ENCODE measurements at places on chromosomes 2 and 18.

- H3K27ac ChIP-seq, result no peak overlapping the region
- no peak overlapping the region for H3K4me3 ChIP-seq
- H3K4me1 ChIP-seq, result no peaks in the 10 kb centered on the region
- no peaks in the 10 kb centered on the region for H3K27me3 ChIP-seq
- DNase-seq, result no peak
Observed at GRCh38 chr2:162710287-162710890, 128.2 kb downstream of the KCNH7 start.

DNA sequence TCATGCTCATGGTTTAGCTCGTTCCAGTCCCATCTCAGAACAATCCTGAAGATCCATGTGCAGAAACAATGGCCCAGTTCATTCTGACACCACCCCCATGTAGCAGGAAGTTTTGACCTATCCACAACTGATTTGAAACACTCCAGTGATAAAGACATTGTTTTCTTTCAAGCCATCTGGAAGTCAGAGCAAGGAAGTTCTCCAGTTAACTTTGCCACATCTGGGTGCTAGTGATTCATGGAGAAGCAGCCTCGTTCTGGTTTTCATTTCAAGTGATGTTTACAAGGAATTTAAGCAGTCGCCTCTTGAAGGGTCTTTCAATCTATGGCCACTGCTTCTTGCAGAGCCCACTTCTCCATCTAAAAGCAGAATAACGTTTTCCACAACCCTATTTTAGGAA is 36.6 kb upstream of the TWIST2 start:
- DNase-seq, result no peak
- peak overlapping the region; percentile 14 for H3K27ac ChIP-seq
- no peak overlapping the region for H3K4me3 ChIP-seq
- H3K27me3 ChIP-seq, result no peaks in the 10 kb centered on the region
- no peaks in the 10 kb centered on the region for H3K4me1 ChIP-seq
- no peaks in the 10 kb centered on the region for H3K36me3 ChIP-seq

- no peaks in the 10 kb centered on the region for H3K36me3 ChIP-seq
- H3K4me1 ChIP-seq, result peaks cover 13% of the 10 kb centered on the region
- DNase-seq, result no peak
- no peak overlapping the region for H3K27ac ChIP-seq
- no peak overlapping the region for H3K4me3 ChIP-seq
- no peaks in the 10 kb centered on the region for H3K27me3 ChIP-seq
Observed at GRCh38 chr2:95343429-95344214, 46.5 kb downstream of the KCNIP3 start.

- no peak overlapping the region for H3K4me3 ChIP-seq
- no peaks in the 10 kb centered on the region for H3K27me3 ChIP-seq
- H3K27ac ChIP-seq, result no peak overlapping the region
- no peak for DNase-seq
- peaks cover 11% of the 10 kb centered on the region for H3K4me1 ChIP-seq
Observed at GRCh38 chr2:85935170-85935745, 46.5 kb upstream of the ST3GAL5 start.

- peaks cover 11% of the 10 kb centered on the region for H3K4me1 ChIP-seq
- no peak overlapping the region for H3K4me3 ChIP-seq
- DNase-seq, result no peak
- no peaks in the 10 kb centered on the region for H3K36me3 ChIP-seq
- no peaks in the 10 kb centered on the region for H3K27me3 ChIP-seq
Observed at GRCh38 chr2:100413571-100413970, 3.9 kb downstream of the CHST10 start.

DNA sequence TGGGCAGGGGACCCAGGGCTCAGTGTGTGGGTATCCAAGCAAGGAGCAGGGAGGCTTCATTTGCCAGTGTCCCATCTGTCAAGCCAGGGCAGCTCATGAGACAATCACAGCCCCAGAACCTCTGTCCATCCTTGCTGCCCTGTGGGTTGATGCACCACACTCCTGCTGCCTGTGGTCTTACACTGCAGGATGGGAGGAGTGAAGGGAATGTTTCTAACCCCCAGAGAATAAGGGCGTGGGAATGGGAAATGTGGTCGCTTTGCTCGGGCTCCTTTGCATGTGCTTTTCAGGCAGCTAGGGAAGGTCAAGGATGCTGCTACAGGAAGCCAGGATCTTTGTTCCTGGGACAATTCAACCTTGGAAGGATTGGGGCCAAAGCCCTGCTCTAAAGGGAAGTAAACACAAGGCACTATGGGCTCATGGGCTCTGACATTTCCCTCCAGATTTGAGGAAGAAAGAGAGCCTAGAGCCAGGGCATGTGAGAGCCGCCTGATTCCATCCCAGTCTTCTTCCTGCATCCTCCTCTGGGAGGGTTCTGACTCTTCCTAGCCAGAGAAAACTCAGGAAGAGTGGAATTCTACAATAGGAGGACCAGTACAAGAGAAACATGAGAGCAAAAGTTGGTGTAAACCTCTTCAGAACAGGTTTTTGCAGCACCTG is 18.8 kb upstream of the MAP3K20 start:
- H3K27ac ChIP-seq, result no peak overlapping the region
- no peaks in the 10 kb centered on the region for H3K4me1 ChIP-seq
- H3K27me3 ChIP-seq, result no peaks in the 10 kb centered on the region
- no peaks in the 10 kb centered on the region for H3K36me3 ChIP-seq

GRCh38 chr2:119523952-119524694 is at the start of gene SCTR:
Gene SCTR, minus strand, starts transcription at chr2:119524483. Its CDS starts 257 bp downstream, at chr2:119524226.
- H3K4me3 ChIP-seq, result no peak within 1 kb of the TSS
- DNase-seq, result no peak
- H3K27me3 ChIP-seq, result no peaks in the 10 kb centered on the region
- H3K4me1 ChIP-seq, result no peaks in the 10 kb centered on the region
- H3K36me3 ChIP-seq, result no peaks in the 10 kb centered on the region

DNA sequence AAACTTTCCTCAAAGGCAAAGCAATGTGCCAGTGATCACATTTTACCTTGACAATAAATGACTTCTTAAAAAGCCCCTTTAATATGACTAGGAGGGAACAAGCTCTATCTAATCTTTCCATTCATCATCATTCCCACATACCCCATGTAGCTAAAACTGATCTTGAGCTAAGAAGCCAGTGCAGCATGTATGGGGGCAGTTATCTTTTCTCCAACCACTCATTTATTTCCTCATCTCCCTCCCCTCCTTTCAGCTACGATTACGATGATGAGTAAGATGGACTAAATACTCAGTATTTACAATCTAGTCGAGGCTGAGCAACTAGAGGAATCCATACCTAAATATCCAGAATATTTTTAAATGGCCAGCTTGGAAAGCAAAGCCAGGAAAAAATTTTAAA is 35.5 kb downstream of the PNO1 start:
- H3K4me1 ChIP-seq, result no peaks in the 10 kb centered on the region
- no peaks in the 10 kb centered on the region for H3K36me3 ChIP-seq
- H3K27ac ChIP-seq, result no peak overlapping the region
- no peaks in the 10 kb centered on the region for H3K27me3 ChIP-seq
- H3K4me3 ChIP-seq, result no peak overlapping the region

GRCh38 chr2:175251425-175252041 is 70.0 kb upstream of the ATP5MC3 start:
- H3K27ac ChIP-seq, result no peak overlapping the region
- no peak overlapping the region for H3K4me3 ChIP-seq
- H3K27me3 ChIP-seq, result no peaks in the 10 kb centered on the region

GRCh38 chr2:12970861-12971260 is 254.1 kb downstream of the TRIB2 start:
- no peaks in the 10 kb centered on the region for H3K36me3 ChIP-seq
- no peaks in the 10 kb centered on the region for H3K27me3 ChIP-seq
- DNase-seq, result no peak
- no peaks in the 10 kb centered on the region for H3K4me1 ChIP-seq

DNA sequence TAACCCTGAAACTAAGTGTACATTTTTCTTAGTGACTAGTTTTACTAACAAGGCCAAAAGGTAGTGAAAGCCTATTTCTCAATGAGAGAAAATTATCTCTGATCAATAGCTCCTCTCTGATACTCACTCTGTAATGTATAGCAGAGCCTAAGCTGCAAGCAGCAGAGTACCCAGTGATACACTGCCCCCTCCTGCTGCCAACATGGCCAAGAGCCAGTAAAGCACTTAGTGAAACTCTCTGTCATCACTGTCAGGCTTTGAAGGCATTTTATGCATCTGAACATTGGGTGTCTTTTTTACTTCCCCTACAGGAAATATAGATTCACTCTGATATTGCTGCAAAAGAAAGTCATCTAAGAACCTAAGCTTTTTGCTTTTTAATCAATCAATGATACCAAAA is 784.1 kb upstream of the CDH7 start:
- no peak overlapping the region for H3K27ac ChIP-seq
- no peaks in the 10 kb centered on the region for H3K27me3 ChIP-seq
- no peaks in the 10 kb centered on the region for H3K36me3 ChIP-seq
- no peak overlapping the region for H3K4me3 ChIP-seq

DNA sequence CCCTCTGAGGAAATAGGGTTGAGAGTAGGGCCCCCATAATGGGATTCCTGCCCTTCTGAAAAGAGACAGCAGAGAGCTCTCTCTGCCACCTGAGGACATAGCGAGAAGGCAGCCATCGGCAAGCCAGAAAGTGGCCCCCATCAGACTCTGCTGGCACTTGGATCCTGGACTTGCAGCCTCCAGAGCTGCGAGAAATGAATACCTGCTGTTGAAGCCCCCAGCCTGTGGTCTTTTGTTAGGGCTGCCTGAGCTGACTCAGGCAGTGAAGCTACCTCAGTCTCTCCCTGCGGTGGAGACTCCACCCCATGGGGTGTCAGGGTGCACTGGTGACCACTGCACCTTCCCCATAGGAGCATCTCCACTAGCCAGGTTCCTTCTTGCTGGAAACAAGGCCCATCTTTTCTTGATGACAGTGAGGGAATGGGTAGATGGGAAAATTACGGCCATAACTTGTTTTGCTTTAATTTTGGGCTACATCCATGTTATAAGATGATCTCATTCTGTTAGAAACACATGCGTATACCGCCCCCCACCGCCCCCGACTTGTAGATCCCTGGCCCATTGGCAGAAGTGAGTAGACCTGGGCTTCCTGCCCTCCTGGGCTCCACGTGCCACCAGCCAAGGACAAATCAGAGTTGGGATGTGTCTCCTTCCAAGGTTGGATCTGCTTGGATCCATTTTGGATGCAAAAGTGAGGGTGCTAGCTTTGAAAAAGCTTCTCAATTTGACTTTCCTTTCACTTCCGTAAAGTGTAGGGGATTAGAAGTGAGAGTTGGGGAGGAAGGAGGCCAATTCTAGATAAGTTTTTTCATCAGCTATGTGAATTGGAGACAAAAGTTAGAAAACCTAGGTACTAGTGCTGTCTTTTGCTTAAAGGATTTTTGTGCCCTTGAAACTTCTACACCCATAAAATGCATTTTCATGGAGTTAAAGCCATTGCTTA is 42.9 kb downstream of the NCK2 start:
- peaks cover 30% of the 10 kb centered on the region for H3K36me3 ChIP-seq
- H3K27me3 ChIP-seq, result no peaks in the 10 kb centered on the region
- DNase-seq, result no peak
- H3K4me3 ChIP-seq, result no peak overlapping the region

DNA sequence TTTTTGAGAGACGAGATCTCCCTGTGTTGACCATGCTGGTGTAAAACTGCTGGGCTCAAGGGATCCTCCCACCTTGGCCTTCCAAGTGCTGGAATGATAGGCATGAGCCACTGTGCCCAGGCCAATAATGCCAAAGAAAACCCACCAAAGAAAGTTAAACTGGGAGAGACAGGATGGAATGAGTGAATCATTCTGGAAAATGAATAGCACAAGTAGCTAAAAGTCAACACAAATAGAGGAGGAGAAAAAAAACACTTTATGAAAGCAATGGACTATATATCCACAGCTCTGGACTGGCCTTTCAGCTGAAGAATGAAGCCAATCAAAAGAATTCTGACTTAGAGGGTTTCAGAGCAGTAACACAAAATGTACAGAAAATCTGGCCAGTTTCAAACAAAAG is 23.9 kb downstream of the IAH1 start:
- H3K27me3 ChIP-seq, result no peaks in the 10 kb centered on the region
- DNase-seq, result no peak
- peaks cover 11% of the 10 kb centered on the region for H3K36me3 ChIP-seq
- no peak overlapping the region for H3K4me3 ChIP-seq

DNA sequence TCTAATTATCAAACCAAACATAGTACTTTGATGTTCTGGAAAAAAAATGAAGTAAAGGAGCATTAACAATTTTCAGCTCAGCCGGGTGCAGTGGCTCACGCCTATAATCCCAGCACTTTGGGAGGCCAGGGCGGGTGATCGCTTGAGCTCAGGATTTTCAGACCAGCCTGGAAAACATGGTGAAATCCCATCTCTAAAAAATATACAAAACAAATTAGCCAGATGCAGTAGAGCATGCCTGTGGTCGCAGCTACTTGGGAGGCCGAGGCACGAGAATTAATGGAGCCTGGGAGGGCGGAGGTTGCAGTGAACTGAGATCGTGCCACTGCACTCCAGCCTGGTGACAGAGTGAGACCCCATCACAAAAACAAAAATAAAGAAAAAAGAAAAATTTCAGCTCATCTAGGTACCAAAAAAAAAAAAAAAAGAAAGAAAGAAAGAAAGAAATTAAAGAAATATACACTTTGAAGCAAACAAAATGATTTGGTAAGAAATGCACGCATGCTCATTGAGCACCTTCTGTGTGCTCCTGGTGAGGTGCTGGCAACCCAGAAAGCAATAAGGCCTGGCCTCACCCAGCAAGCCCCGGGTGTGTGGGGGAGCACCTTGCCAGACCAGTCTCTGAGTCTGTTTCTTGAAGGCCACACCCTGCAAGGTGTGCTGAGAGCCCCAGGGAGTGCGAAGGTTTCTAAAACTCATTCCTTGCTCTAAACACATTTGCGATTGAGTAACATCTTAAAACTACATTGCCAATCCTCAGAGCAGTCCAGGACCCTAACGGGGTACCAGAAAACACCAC is 133.5 kb downstream of the TFCP2L1 start:
- no peak for DNase-seq
- H3K4me3 ChIP-seq, result no peak overlapping the region
- peak overlapping the region; percentile 93 for H3K27ac ChIP-seq
- H3K4me1 ChIP-seq, result peaks cover 67% of the 10 kb centered on the region
- no peaks in the 10 kb centered on the region for H3K36me3 ChIP-seq

GRCh38 chr2:160576054-160576499 is 82.5 kb upstream of the RBMS1 start:
- no peaks in the 10 kb centered on the region for H3K27me3 ChIP-seq
- no peak for DNase-seq
- peaks cover 5% of the 10 kb centered on the region for H3K4me1 ChIP-seq
- H3K27ac ChIP-seq, result no peak overlapping the region
- H3K36me3 ChIP-seq, result no peaks in the 10 kb centered on the region

- H3K27me3 ChIP-seq, result no peaks in the 10 kb centered on the region
- H3K4me1 ChIP-seq, result peaks cover 3% of the 10 kb centered on the region
- no peak overlapping the region for H3K27ac ChIP-seq
- no peaks in the 10 kb centered on the region for H3K36me3 ChIP-seq
- H3K4me3 ChIP-seq, result no peak overlapping the region
Observed at GRCh38 chr2:236616031-236616430, 46.4 kb downstream of the ACKR3 start.

GRCh38 chr2:149136111-149136510 is 97.6 kb downstream of the LYPD6B start:
- H3K4me1 ChIP-seq, result peaks cover 20% of the 10 kb centered on the region
- DNase-seq, result no peak
- H3K4me3 ChIP-seq, result no peak overlapping the region
- H3K27ac ChIP-seq, result no peak overlapping the region
- no peaks in the 10 kb centered on the region for H3K27me3 ChIP-seq
- H3K36me3 ChIP-seq, result no peaks in the 10 kb centered on the region

- H3K4me3 ChIP-seq, result no peak overlapping the region
- no peak for DNase-seq
- H3K27ac ChIP-seq, result peak overlapping the region; percentile 47
Observed at GRCh38 chr2:69131983-69132675, 119.2 kb downstream of the ANTXR1 start.

GRCh38 chr2:157820193-157820592 is 55.9 kb downstream of the ACVR1 start:
- no peak for DNase-seq
- H3K4me1 ChIP-seq, result peaks cover 26% of the 10 kb centered on the region
- H3K27ac ChIP-seq, result no peak overlapping the region
- H3K36me3 ChIP-seq, result peaks cover 30% of the 10 kb centered on the region
- no peak overlapping the region for H3K4me3 ChIP-seq
